Activated naive CD4-positive, alpha-beta T cell treated with anti-CD3 and anti-CD28 coated beads for 36 hours (primary cell): ENCODE measurements at places on chromosomes 5 and 9.

DNA sequence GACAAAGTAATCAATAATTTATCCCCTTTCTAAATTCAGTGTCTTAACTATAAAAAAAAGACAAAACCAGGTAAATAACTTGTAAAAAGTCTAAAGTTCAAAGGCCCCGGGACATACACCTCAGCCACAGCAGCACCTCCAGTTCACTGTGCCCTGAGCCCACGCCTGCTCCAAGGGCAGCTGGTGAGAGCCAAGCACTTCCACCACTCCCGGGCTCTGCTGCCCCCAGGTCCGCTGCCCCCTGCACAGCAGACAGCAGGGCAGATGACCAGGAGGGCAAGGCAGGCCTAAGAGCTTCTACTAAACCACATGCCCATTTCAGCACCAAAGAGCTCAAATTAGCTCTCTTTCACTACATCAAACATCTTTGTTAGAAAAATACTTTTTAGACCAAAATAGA lies 91.9 kb downstream of the CAMSAP1 start:
- DNase-seq = no peak

DNA sequence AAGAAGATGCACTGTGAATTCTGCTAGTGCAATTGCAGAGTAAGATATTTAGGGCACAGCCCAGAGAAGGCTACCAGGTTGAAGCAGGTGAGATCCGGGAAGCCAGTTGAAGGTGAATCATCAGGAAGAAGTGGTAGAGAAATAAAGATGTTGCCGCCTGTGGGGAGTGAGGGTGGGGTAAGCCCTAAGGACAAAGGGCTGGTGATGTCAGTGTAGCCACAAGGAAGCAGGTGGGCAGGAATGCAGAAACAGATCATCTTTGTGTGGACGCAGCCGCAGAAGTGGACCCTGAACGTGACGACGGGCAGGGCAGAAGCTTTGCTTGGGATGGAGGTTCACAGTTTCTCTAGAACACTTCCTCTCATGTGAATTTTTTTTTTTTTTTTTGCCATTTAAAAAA lies 164.2 kb downstream of the ACTL7B start:
- no peak for DNase-seq

GRCh38 chr5:152282331-152282730 lies 122.7 kb downstream of the NMUR2 start:
- DNase-seq = no peak

- DNase-seq = no peak
Measured at GRCh38 chr5:24633715-24634325, 11.0 kb downstream of the CDH10 start.

- no peak for DNase-seq
Measured at GRCh38 chr5:126007841-126008240, 415.4 kb upstream of the GRAMD2B start.

GRCh38 chr9:108477529-108478006 lies 378.2 kb downstream of the ACTL7B start:
- no peak for DNase-seq

- no peak for DNase-seq
Measured at GRCh38 chr5:136053336-136054141, 24.8 kb downstream of the TGFBI start.

GRCh38 chr9:85743275-85744128 lies 1.7 kb upstream of the AGTPBP1 start:
- no peak for DNase-seq

DNA sequence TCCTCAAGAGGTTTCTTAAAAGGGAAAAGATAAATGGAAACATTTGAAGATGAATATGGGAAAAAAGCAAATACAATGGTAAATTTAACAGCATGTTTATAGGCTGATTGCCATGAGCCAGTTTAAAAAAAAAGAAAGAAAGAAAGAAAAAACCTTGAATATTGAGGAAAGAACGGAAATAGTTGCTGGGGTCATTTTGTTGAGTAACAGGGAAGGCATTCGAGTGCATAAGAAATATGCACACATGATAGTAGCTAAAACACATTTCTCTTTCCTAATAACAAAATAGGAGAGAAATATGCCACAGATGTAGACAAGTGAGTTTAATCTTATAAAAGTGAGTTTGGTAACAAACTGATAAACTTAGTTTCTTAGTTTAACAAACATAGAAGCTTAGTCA lies 864.6 kb upstream of the ACO1 start:
- DNase-seq = no peak

- no peak for DNase-seq
Measured at GRCh38 chr9:134024214-134024792, 978 bp upstream of the BRD3OS start.

GRCh38 chr5:6686915-6687409 lies 26.3 kb upstream of the TENT4A start:
- no peak for DNase-seq

GRCh38 chr5:9069650-9070049 lies 476.2 kb downstream of the SEMA5A start:
- DNase-seq = no peak

DNA sequence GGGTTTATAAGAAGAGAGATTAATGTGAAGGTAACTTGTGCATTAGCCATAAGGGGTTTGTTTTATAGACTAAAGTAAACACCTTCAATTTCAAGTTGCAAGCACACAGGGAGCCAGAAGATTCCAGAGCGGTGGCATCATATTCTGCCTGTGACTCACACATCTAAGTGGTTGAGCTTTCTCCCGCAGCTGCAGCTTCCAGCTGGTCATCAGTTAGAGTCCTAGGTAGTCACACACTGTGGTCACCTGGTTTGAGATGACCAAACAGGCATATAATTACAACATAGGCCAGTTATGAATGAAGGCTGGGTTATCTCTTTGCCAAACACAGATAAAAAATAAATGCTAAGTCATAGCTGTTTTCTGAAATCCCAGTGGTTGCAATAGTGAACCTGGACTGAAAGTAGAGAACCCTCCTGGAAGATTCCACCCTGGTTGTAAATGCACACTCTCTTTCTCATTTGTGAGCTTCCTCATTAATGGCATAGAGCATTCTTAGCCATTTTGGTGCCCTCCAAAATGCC lies 171.3 kb downstream of the GDNF start:
- DNase-seq = no peak

DNA sequence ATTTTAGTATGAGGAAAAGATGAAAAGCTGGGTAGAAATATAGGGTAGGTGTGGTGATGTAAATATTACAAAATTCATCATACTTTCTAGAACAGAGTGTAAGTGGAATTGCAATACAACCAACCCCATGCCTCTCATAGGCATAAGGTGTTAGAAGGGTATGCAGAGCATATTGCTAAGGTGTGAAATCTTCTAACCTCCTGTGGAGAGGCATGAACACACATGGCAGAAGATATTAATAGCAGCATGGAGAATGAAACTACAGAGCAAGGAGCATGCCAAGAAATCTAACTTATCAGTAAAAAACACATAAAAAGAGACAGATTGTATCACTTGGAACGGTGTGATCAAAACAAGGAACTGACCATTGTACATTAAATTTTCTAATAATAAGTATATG lies 441.5 kb downstream of the CDH18 start:
- no peak for DNase-seq

DNA sequence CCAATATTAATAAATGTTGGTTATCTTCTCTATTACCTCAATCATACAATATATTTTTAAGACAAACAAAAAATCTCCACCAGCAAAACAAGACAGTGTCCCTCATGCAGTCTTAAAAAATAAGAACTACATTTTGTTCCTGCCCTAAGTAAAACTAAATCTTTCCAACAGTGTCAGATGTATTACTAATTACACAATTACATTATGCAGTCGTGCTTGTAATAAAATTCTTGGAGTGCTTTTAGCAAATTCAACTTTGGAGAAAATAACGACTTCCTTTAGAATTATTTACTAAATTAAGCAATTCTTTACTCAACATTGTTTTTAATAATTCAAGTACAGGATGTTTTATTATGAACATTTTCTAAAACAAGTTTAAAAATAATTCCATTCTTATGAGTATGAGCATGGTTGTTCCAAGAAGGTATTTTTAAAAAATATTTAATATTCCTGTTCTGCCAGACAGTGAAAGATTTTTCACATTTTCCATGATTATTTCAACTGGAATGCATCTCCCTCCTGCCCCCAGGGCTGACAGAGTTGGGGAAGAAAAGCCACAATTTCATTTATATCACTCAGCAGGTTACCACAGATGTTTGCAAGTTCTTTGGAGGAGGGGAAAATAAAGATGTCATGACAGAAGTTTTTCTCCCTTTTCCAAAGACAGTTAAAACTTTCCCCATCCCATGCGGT lies 137.9 kb downstream of the FAM114A2 start:
- DNase-seq = no peak

GRCh38 chr5:27947088-27947487 lies 908.7 kb upstream of the CDH9 start:
- DNase-seq = no peak

GRCh38 chr5:96146675-96147074 lies 185.0 kb upstream of the ELL2 start:
- DNase-seq = peak; percentile 19

DNA sequence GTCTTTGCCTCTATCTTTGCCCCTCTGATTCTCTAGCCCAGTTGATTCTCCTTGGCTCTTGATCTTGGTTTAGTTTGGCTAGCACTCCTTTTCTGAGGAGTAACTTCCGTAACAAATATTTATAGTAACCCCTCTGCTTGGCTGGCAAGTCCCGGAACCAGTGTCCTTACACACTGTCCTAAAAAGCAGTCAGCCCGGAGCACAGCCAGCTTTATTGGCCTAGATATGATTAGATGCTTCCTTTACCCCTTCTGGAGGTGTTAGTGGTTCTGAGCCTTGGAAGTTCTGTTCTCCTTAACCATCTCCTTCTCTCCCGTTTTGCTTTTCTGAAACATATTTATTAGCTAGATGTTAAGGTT lies 17.0 kb upstream of the MSMP start:
- DNase-seq = no peak

DNA sequence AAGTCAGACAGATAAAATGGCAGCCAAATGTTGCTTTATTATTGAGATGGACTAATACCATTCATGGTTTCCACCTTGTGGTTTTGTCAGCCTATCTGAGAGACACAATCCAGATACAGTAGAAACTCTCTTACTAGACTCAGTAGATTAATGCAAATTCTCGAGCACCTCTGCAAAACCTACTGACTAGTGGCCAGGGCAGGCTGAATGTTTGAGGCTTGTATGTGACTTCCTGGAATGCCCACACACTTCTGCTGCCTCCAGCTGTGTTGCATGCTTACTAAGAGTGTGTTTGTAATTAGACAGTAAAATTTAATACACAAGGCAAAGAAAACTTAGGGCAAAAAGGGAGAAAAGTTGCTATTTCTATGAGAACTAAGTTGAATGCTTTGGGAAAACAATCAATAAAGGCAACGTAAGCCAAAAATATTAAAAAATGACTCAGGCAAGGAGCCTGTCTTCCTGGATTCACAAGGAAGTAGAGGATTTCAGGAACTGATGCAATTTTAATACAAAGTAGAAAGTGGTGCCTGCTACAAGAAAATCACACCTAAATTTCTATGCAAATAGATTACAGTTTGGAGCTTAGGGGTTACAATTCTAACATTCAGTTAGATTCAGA lies 30.2 kb upstream of the CCNG1 start:
- no peak for DNase-seq

DNA sequence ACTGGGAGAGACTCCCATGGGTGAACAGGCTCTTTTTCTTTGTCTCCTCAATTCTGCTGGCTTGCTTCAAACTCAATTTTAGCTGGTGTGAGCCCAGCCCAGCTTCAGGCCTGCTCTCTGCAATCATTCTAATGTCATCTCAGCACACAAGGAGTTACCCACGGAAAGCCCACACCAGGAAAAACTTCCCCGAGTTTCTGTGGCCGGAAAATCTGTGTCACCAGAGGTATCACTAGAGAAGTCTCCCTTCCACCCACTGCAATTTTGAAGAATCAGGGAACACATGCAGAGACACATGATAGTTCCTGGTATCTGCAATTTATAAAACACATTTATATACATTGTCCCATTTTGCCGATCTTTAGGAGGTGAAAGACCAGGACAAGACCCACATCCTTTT lies 13.5 kb upstream of the NDFIP1 start:
- peak; percentile 82 for DNase-seq

GRCh38 chr5:35103637-35104299 lies 56.0 kb upstream of the AGXT2 start:
- no peak for DNase-seq

GRCh38 chr5:4019009-4019769 lies 423.6 kb downstream of the IRX1 start:
- no peak for DNase-seq

GRCh38 chr9:10146517-10147331 lies 466.1 kb downstream of the PTPRD start:
- no peak for DNase-seq

DNA sequence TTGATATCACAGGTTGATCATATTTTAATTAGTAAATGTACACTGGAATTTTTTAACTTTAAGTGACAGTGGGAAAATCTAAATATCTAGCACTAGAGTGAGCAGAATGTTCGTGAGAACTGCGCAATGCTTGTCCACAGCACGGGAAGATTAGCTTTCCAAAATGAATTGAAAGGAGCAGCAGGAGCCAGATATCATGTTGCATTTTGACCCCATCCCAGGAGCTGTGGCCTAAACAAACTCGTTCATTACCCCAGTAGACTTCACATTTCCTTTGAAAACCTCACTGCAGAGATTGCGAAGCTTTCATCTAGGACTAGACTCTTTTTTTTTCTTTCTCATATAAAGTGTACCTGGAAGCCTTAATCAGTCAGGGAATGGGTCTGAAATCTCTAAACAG lies 525.8 kb downstream of the CTNND2 start:
- DNase-seq = no peak

DNA sequence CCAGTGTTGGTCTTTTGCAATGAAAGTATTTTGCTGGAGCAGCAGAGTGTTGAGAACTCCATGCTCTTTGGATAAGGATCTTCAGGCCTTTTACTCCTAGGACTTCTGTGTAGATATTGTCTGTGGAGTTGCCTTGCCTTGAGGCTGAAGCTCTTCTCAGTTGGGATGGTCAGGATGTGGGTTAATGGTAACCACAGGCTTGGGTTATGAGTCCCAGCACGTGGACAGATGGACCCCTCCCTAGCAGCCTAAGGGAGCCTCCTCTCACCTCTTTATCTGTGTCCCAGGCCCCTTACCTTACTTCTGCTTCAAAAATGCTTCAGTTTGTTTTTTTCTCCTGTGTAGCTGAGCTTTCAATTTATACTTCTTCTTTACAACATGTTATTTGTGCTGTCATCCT lies 109.9 kb downstream of the MEGF10 start:
- DNase-seq = no peak

GRCh38 chr9:5760338-5760737 lies 72.6 kb downstream of the ERMP1 start:
- no peak for DNase-seq

- DNase-seq = no peak
Measured at GRCh38 chr9:13991395-13991794, 322.5 kb downstream of the NFIB start.

- no peak for DNase-seq
Measured at GRCh38 chr5:10685115-10685521, 75.9 kb downstream of the DAP start.

- no peak for DNase-seq
Measured at GRCh38 chr5:177450667-177451424, 4.2 kb downstream of the PRR7 start.
